ENCODE measurements at places on chromosomes 3 and 15. TPM values are rescaled to one million over a fixed set of nuclear protein-coding genes. Genes with fewer than 3 reads are reported as not detected.

- DNase-seq: no peak
Observed at GRCh38 chr3:99645277-99646106, 7.1 kb downstream of the COL8A1 start.

CAPN3 gene
- 66.0 TPM for total RNA-seq

GRCh38 chr3:195609229-195609628 lies 25.5 kb upstream of the APOD start:
- DNase-seq: no peak

GRCh38 chr3:150094150-150094933 lies 123.6 kb upstream of the PFN2 start:
- no peak for DNase-seq

HDGFL3 gene
- 11.7 TPM for total RNA-seq

- DNase-seq: no peak
Observed at GRCh38 chr15:44775953-44776352, 39.6 kb downstream of the TRIM69 start.

GRCh38 chr3:13878281-13879101 lies 1.4 kb downstream of the WNT7A start:
- no peak for DNase-seq

GRCh38 chr3:48835650-48836366 lies 11.9 kb downstream of the PRKAR2A start:
- DNase-seq: no peak

TERC gene
- 69.1 TPM for total RNA-seq

MEIS2 gene
- 25.5 TPM for total RNA-seq

DNA sequence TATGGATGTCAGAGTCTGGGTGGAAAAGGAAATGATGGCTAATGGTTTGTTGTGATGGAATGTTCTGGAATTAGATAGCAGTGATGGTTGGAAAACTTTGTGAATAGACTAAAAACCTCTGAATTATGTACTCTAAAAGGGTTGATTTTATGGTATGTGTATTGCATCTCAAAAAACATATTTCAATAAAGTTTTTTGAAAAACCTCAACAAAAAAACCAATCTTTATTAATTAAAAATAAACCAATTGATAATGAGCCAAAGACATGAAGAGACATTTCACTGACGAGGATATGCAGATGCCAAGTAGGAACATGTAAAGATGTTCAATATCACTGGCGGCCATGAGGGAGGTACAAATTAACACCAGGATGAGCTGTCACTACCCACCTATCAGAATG lies 70.0 kb upstream of the STIMATE start:
- no peak for DNase-seq

- DNase-seq: no peak
Observed at GRCh38 chr3:147518465-147518864, 109.3 kb downstream of the ZIC1 start.

ASB14 gene
- 0.10 TPM for total RNA-seq

DNA sequence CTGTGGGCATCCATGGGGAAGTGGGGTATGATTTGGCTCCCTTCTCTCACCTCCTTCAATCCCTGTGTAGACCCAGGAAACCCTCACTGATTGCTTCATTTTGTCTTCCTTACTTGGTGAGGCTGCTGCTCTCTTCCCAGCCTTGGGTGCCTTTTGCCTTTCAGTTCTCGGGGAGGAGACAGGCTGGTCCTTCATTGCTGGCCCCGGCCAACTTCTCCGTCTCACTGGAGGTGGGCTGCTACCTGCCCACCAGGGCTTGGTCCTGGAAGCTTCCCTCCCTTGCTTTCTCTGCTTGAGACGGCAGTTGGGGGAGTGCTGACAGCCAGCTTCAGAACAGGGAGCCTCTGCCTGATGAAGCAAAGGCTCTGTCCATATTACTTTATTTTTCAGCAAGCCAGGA lies 4.7 kb downstream of the FOXL2 start:
- no peak for DNase-seq

SI gene
- not detected for total RNA-seq

SH2D7 gene
- not detected for total RNA-seq

GRCh38 chr3:49719214-49719884 lies at the start of gene AMIGO3:
AMIGO3 (minus strand) TSS chr3:49719684; CDS start chr3:49719465, 219 bp downstream.
- DNase-seq: peak; percentile 89

TGM4 gene
- total RNA-seq: not detected

GRCh38 chr3:122151480-122151879 lies 32.0 kb upstream of the CASR start:
- no peak for DNase-seq

MELTF gene
- 5.8 TPM for total RNA-seq

GRCh38 chr3:138498991-138499390 lies 64.6 kb downstream of the ESYT3 start:
- DNase-seq: no peak

DNA sequence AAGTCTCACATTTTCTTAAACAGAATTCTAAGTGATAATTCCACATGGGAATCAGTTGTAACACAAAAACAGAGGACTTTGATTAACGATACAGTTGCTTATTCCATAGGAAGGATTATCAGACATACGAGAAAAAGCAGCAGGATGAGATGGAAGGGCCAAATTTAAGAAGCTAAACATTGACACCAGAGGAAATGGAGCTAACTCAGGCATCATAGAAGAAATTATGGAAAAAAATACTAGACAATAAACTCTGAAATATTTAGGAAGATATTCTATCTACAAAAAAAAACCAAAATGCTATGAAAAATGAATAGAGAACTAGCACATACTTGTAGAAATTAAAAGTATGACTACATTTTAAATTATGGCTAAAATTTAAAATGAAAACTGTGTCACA lies 776.1 kb downstream of the ROBO1 start:
- DNase-seq: no peak

DNA sequence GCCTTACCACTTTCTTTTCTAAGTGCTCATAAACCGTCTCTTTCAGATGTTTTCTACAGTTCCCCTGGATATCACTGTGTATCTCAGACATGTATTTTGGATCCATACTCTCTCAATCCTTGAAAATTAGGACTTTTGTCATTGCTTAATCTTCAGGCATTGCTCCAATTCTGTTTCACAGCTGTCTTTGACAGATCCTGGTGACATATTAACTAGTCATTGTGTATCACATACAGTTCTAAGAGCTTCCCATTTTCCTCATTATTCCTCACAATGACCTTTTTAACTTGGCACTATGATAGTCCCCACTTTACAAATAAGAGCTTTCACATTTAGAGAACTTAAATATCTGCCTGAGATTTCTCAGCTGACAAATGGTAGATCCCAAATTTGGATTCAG lies 151.7 kb downstream of the CLSTN2 start:
- no peak for DNase-seq

DNA sequence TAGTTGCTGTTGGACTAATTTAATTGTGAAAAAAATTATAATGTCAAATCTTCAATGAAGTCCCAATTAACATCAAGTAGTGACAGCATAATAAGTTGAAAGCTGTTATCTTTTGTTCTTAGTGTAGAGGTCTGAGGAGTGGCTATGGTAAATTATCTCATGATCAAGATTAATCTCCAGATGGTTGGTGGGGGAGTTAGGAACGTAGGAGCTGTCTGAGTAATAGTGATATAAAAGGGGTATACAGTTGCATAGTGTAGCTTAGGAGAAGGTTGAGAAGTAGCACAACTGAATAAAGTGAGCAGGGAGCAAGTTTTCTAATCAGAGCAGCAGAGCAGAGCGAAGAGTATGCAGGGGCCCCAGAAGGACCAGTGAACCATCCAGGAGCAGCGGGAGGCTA lies 19.5 kb downstream of the TMOD2 start:
- no peak for DNase-seq

DNA sequence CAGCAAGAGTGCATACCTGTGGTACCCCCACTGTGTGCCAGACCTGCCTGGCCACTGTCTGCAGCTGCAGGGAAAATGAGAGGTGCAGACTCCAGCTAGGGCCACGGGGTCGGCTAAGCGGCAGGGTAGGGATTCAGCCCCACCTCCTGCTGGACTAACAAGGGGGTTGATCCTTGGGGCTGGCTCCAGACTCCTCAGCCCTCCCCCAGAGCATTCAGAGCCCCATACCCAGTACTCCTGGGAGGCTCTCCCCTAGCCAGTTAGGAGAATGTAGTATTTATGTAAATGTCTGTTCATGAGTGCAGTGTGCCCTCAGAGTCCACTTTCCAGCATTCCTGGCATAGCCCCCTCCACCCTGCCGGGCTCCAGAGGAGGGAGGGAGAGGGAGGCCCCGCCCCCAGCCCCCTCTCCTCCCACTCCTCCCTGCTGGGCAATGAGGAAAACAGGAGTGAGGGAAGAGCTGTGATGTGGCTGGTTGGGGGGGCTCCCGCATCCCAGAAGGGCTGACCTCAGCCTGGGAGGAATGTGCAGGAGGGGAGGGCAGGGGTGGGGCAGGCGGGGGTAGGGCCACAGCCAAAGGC lies 4.5 kb upstream of the SEMA3B start:
- peak; percentile 90 for DNase-seq

DNA sequence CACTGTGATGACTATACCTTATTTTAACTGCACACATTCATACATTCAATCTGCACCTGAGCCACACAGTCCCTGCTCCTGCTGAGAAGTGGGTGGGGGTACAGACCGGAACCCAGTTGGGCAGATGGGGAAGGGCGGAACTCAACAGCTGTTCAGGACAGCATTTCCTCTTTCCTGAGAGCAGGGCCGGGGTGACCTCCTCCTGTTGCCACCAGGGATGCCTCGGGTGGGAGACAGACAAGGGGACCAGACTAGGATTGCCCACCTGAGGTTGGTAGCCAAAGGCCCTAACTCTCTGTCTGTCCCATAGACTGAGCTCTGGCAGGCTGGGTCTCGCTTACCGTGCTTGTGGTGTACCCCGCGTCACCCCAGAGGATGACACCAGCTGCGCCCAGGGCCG lies 3.9 kb downstream of the HYAL2 start:
- no peak for DNase-seq

SERINC4 gene
- 0.10 TPM for total RNA-seq

EFCC1 gene
- 0.79 TPM for total RNA-seq

DNA sequence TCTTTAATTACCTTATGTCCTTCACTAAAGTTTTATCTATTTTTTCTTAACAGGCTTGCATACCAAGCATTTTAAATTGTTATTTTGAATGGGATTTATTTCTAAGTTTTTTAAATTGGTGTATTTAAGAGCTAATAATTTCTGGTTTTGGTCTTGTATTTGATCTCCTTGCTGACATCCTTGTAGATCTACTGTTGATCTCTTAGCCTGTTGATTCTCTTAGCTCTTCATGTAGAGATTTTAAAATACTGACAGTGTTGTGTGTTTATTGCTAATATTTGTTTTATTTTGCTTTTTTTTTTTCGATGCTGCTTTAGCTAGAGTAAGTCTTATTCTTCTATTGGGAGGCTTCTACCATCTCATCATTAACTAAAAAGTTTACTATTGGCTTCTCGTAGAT lies 65.5 kb downstream of the PLCL2 start:
- no peak for DNase-seq

DNA sequence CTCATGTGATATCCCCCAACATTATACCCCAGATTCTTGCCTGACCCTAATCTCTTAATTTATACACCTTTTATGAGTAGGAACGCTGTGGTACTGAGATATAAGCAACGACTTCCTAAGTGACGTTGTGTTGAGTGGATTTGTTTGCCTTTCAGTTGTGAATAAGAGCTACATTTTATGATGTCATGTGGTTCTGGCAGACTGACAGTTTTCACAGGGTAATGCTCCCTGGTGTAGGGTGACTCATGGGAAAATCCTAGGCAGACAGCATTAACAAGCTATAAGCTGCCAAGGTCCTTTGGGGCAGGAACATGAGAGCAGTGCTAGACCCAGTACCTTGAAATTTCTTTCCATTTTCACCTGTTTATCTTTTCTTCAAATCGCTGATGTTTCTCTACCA lies 11.2 kb downstream of the C3orf52 start:
- DNase-seq: no peak

NR1I2 gene
- total RNA-seq: 0.10 TPM

DNA sequence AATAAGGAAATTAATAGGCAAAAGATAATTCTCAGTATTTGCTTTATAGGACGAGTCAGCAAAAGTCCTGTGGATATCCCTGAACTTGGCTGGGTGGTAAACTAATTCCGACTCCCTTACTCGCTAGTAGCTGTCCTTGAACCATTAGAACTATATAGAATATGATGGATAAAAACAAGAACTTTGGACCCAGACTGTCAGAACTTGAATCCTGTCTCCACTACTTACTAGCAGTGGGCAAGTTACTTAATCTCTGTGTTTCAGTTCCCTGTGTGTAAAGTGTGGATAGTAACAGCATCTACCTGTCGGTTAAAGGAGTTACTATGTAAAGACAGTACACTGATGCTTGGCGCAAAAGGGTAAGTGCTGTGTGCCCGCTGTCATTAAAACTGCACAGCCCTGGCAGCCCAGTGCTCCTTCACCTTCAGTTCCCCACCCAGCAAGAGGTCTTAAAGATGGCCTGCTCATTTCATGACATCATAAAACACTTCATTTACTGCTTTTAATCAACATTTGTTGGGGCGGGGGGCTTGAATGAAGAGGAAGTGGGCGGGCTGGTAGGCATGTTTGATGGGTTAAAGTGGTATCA lies 7.3 kb downstream of the TPM1 start:
- DNase-seq: no peak
